ENCODE measurements at places on chromosomes 2 and 18.

- no peak for DNase-seq
These were observed 247.0 kb downstream of the DOK6 start for GRCh38 chr18:69647702-69648101.

GRCh38 chr2:14148216-14148615, 484.3 kb upstream of the LRATD1 start:
- DNase-seq, result no peak

DNA sequence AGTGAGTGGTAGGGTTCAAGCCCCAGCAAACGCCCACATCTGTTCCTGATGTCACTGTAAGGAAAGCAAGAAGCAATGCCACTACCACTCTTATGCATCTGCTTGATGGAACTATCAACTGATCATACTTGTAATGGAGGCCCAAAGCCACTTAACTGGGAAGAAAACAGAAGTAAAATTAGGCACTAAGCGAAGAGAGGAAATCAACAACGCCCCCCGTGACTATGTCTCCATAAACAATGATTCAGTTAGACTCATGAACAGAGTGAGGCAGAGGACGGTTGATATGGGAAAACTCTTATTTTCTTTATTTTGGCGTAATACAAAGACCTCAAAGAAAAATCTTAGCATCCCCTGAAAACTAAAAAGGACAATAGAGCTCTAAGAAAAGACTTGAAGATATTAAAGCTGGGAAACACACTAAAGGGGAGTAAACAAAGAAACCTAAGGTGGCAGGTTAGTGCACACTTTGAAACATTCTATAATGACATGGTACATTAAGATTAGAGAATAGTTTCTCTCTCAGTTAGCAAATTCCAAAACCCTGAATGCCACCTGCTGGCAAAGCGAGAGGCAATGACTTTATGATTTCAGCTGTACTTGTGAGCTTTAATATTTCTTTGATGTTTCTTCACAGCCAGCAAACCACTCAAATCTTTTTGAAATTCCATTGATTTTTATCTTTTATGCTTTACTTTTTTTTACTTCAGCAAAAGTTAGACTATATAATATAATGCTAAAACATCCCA, 86.5 kb downstream of the LRP2 start:
- DNase-seq, result no peak

GRCh38 chr2:143078104-143078503, 51.1 kb upstream of the ARHGAP15 start:
- no peak for DNase-seq

GRCh38 chr2:208179028-208179609, 10.7 kb downstream of the C2orf80 start:
- no peak for DNase-seq

- no peak for DNase-seq
These were observed 31.9 kb upstream of the PNO1 start for GRCh38 chr2:68125821-68126220.

DNA sequence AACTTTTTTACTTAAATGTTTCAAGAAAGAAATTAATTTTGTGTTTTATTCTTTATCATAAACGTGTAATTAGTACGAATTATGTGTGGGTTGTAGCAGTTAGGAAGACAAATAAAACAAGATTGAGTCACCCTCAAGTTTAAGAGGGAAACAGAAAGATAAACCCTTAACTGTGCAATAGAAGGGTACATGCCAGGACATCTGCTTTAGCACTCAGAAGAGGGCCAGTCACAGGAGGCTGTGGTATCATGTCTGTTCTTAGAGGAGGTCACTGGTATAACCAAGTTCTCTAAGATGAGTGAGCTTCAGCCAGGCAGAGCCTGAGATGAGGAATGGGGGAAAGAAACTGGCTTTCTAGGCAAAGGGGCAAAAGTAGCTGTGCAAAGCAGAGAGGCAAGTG, 42.4 kb upstream of the GRHL1 start:
- DNase-seq, result no peak

- DNase-seq, result no peak
These were observed 125.4 kb upstream of the RNF152 start for GRCh38 chr18:62018034-62018758.

- DNase-seq, result peak; percentile 81
These were observed 519 bp downstream of the METTL4 start for GRCh38 chr18:2570772-2571199.

GRCh38 chr2:23386339-23387220, 1.6 kb downstream of the KLHL29 start:
- DNase-seq, result peak; percentile 24

Data from NCI-H748 treated with DMSO at 0.1 percent for 48 hours (cell line).